ENCODE measurements at places on chromosomes 4 and X. TPM values are rescaled to one million over a fixed set of nuclear protein-coding genes. Genes with fewer than 3 reads are reported as not detected.
A peak's percentile ranks its signal among the peaks of the same experiment; 100 is the strongest.

ERCC6L gene
- total RNA-seq = 0.16 TPM

RBMXL3 gene
- not detected for total RNA-seq

XAGE2 gene
- total RNA-seq = not detected

NXF3 gene
- 1.2 TPM for total RNA-seq

DNA sequence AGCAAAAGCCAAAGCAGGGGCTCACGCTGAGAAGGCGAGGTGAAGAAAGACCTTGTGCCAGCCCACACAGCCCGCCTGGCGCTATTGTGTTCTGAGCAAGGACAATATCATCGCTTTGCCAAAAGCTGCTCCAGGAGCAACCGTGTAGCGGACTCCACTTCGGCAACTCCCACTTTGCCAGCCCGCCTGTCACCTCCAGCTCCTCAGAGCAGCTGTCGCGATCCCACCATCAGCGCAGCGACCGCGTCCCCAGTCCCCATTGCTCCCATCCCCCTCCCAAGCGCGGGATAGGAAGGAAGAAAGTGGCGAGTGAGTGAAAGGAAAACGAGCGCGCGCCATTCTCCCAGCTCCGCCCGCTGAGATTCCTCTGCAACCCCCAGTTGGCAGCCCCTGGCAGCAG, 759 bp downstream of the ZC4H2 start:
- no peaks in the 10 kb centered on the region for H3K27me3 ChIP-seq
- peak; percentile 64 for DNase-seq
- no peaks in the 10 kb centered on the region for H3K4me1 ChIP-seq
- H3K4me3 ChIP-seq = peak overlapping the region; percentile 49
- H3K36me3 ChIP-seq = no peaks in the 10 kb centered on the region
- H3K27ac ChIP-seq = peak overlapping the region; percentile 73

DNA sequence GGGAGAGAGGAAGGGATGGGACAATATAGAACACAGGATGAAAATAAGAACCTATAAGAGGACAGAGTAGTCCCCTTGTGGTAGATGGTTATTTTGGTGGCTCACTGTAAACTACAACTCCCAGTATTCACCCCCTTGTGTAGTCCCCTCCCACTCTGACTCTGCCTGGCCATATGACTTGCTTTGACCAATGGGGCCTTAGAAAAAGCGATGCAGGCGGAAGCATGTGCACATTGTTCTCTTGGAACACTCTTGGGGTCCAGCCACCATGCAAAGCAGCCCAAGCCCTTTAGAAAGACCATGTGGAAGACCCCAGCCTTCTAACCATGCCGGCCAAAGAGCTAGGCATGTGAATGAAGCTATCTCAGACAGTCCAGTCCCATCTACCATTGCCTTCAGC, 415.0 kb downstream of the BCOR start:
- no peak overlapping the region for H3K27ac ChIP-seq
- DNase-seq = no peak
- no peaks in the 10 kb centered on the region for H3K36me3 ChIP-seq
- H3K27me3 ChIP-seq = no peaks in the 10 kb centered on the region
- H3K4me3 ChIP-seq = no peak overlapping the region

DNA sequence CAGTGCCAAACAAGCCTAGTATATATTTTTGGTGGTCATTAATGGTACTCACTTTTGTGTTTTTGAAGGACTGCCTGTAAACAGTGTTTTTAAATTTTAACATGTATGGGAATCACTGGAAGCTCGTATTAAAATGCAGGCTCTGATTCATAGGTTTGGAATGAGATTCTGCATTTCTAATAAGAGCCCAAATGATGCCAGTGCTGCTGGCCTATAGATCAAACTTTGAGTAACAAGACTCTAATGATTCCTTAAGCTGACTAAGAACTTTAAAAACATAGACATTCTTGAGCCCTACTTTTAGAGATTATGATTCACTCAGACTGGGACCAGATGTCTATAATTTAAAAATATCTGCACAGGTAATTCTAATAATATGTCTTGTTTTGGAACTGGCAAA, 823.2 kb upstream of the LCORL start:
- peaks cover 19% of the 10 kb centered on the region for H3K4me1 ChIP-seq
- no peaks in the 10 kb centered on the region for H3K36me3 ChIP-seq
- H3K27ac ChIP-seq = no peak overlapping the region
- no peak overlapping the region for H3K4me3 ChIP-seq

DNA sequence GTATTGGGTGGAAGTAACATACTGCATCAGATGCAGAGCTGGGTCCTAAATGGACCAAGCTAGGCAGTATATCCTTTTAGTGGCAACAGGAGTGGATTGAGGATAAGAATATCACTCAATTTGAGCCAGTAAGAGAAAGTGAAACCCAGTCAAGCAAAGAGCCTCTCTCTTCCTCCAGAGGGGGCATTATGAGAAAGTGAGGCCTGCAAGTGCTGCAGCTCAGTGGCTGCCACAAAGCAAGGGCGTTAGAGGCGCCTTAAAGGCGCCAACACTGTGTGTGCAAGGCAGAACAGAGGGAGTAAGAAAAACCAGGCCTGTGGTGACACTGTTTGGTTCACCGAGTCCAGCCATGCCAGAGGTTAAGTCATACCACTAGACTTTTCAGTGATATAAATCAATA, 17.5 kb downstream of the STX18 start:
- no peak for DNase-seq
- H3K27me3 ChIP-seq = no peaks in the 10 kb centered on the region
- no peak overlapping the region for H3K27ac ChIP-seq
- peaks cover 26% of the 10 kb centered on the region for H3K4me1 ChIP-seq

GRCh38 chr4:172998527-172999469, 169.8 kb upstream of the GALNT7 start:
- H3K27ac ChIP-seq = no peak overlapping the region
- H3K36me3 ChIP-seq = no peaks in the 10 kb centered on the region
- H3K27me3 ChIP-seq = no peaks in the 10 kb centered on the region
- no peak for DNase-seq
- H3K4me3 ChIP-seq = no peak overlapping the region
- H3K4me1 ChIP-seq = peaks cover 8% of the 10 kb centered on the region

DNA sequence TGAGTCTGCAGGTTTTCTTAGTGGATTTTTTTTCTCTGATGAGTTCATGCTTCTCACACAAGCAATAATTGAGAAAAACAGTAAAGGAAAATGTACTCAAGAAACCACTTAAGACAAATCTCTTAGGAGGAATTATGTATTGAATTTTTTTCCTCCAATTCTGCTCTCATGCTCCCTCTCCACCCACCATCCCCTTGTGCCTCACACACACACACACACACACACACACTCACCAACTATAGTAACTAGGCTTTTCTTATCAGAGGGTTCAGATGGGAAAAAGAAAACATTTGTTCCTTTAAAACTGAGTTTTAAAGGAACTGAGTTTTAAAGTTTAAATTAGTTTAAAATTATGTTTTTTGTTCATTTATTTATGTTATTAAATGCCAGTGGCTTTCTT, 47.0 kb upstream of the ANXA10 start:
- no peak overlapping the region for H3K4me3 ChIP-seq
- DNase-seq = no peak
- no peaks in the 10 kb centered on the region for H3K27me3 ChIP-seq
- no peak overlapping the region for H3K27ac ChIP-seq

All from sigmoid colon (tissue), 7 donors.